Activated CD8-positive, alpha-beta memory T cell treated with anti-CD3 and anti-CD28 coated beads, Interleukin-2, amount 10 ng/mL, durations not matched to agents 7 days and 5 days (primary cell): ENCODE measurements at places on chromosomes 13 and 19. TPM values are rescaled to one million over a fixed set of nuclear protein-coding genes. Genes with fewer than 3 reads are reported as not detected.

PROSER3 gene
- 46.5 TPM for total RNA-seq

AZU1 gene
- not detected for total RNA-seq

CNFN gene
- total RNA-seq, result not detected

DNA sequence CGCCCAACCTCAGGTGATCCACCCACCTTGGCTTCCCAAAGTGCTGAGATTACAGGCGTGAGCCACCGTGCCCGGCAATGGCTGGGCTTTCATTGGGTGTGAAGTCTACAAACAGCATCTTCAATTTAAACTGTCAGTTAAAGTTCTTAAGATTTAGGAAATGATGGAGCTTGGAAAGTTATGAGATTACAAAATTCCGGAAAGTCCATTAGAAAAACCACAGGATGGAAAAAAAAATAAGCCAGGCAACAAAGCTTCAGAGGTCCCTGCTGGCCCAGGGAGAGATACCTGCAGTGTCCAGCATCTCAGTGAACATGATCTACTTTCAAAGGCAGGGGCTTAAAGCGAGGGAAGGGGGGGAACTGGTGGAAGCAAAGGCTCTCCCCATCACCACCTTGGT, 4.6 kb upstream of the ZNF587B start:
- H3K27me3 ChIP-seq, result no peaks in the 10 kb centered on the region
- no peak for DNase-seq
- H3K36me3 ChIP-seq, result peaks cover 68% of the 10 kb centered on the region
- H3K4me1 ChIP-seq, result peaks cover 34% of the 10 kb centered on the region

GRCh38 chr19:1259876-1260748, 9.0 kb upstream of the CIRBP start:
- H3K4me1 ChIP-seq, result peaks cover 48% of the 10 kb centered on the region

- DNase-seq, result no peak
- peak overlapping the region; percentile 89 for H3K27ac ChIP-seq
Observed at GRCh38 chr19:52734331-52734892, 432 bp downstream of the ZNF611 start.

GRCh38 chr13:44507639-44508038, 68.5 kb downstream of the TSC22D1 start:
- no peaks in the 10 kb centered on the region for H3K4me1 ChIP-seq
- no peaks in the 10 kb centered on the region for H3K27me3 ChIP-seq
- DNase-seq, result no peak
- H3K4me3 ChIP-seq, result no peak overlapping the region

KLK4 gene
- not detected for total RNA-seq

DNA sequence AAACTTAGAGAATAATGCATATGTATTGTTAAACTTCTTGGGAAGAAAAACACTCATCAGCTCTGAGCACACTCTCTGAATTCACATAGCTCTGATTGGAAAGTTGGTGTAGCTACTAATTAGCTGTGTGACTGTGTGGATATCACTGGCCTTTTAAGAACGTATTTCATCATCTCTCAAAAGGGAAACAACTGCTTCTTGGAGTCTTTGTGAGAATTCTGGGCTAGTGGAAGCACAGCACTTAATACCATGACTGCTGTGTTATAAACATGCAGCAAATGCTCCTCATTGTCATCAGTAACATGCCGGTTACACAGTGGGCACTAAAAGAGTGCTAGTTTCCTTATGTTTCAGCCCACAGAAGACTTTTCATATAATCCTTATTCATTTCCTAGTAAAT, 220.9 kb upstream of the CSNK1A1L start:
- H3K36me3 ChIP-seq, result no peaks in the 10 kb centered on the region
- no peak overlapping the region for H3K4me3 ChIP-seq

CGB7 gene
- total RNA-seq, result not detected

DNA sequence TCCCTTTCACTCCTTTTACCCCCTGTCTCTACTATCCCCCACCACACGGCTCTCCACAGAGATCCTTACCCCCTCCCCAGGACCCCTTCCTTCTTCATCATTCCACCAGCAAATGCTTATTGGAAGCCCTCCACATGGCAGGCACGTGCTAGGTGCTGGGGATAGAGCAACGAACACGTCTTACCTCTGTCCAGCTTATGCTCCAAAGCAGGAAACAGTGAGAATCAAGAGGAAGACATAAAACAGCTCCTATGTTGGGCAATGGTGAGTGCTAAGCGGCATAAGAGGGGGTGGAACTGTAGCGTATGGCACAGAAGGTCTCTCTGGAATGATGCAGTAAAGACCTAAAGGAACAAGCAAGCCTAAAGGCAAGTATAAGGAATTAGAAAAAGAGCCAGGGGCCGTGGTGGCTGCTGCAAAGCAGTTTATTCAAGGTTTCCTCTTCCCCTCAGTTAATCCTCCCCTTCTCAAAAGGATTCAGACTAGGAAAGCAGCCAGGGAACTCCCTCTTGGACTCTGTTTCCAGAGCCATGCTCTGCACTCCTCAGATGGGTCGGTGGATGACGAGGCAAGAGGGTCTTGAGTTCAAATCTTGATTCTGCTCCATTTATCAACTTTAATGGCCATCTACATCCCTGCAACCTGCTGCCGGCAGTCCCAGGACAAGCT, 289.4 kb downstream of the FOXO1 start:
- no peak overlapping the region for H3K27ac ChIP-seq
- H3K4me3 ChIP-seq, result no peak overlapping the region
- peaks cover 8% of the 10 kb centered on the region for H3K36me3 ChIP-seq
- peaks cover 15% of the 10 kb centered on the region for H3K4me1 ChIP-seq
- no peaks in the 10 kb centered on the region for H3K27me3 ChIP-seq

GRCh38 chr13:106633321-106633720, 65.4 kb upstream of the ARGLU1 start:
- H3K4me3 ChIP-seq, result no peak overlapping the region
- H3K27me3 ChIP-seq, result peaks cover 15% of the 10 kb centered on the region
- H3K4me1 ChIP-seq, result no peaks in the 10 kb centered on the region
- no peak for DNase-seq
- no peaks in the 10 kb centered on the region for H3K36me3 ChIP-seq

CATSPERD gene
- not detected for total RNA-seq

DNA sequence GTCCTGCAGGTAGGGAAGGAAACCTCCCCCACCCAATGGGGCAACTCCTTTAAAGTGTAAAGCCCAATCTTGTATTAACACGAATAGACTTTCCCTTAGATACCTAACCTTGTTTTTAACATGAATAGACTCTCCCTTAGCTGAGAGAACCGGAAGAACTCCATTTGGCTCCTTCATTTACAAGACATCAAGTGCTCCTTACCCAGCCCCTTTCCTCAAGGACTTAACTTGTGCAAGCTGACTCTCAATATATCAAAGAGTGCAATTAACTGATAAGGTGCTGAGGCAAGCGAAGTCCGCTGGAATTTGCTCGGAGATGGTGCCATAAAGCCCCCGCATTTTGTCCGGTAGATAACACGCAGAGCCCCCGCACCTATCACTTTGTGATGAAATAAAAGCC, 9.9 kb upstream of the ZNF90 start:
- H3K27ac ChIP-seq, result no peak overlapping the region
- DNase-seq, result no peak
- H3K27me3 ChIP-seq, result no peaks in the 10 kb centered on the region
- H3K4me1 ChIP-seq, result no peaks in the 10 kb centered on the region

UBE2L5 gene
- not detected for total RNA-seq

RASIP1 gene
- total RNA-seq, result not detected

ZFP82 gene
- total RNA-seq, result 5.9 TPM

GRCh38 chr13:71358218-71358617, 508.8 kb downstream of the DACH1 start:
- no peaks in the 10 kb centered on the region for H3K27me3 ChIP-seq
- DNase-seq, result no peak
- H3K36me3 ChIP-seq, result no peaks in the 10 kb centered on the region
- H3K4me3 ChIP-seq, result no peak overlapping the region
- no peak overlapping the region for H3K27ac ChIP-seq
- no peaks in the 10 kb centered on the region for H3K4me1 ChIP-seq

ZNF738 gene
- 13.2 TPM for total RNA-seq

HCN2 gene
- 0.75 TPM for total RNA-seq
